Myocyte (in vitro differentiated cells): ENCODE measurements at places on chromosomes 1 and 21.
A peak's percentile ranks its signal among the peaks of the same experiment; 100 is the strongest.

DNA sequence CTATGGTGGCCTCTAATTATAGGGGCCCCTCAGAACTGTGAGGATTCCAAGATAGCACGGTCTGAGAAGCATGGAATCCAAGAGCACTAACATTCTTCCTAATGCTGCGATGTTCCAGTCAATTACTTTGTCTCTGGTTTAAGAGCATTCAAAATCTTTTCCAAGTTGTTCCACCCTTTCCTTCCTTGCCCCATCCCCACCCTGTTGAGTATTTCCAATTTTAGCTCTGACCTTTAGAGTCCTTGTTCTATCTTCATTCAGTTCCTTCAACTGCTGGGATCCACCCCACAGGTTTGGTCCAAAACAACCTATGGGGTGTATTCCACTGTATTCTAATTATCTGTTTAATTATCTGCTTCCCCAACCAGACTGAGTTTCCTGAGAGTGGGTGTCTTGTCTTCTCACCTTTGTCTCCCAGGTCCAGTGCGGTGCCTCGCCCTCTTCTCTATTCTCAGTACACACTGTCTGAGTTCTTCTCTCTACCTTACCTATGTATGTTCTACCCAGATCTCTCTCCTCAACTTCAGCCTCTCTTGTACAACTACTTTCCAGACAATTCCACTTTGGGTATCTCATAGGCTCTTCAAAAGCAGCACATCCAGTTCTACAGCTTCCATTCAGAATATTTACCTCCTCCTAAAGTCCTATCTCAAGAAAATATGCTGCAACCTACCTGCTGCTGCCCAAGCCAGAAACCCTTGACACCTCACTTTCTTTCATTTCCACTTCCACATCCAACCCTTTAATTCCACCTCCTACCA is 25.0 kb upstream of the BCL9 start:
- no peak for DNase-seq

GRCh38 chr1:178275553-178275952 is 181.6 kb downstream of the RASAL2 start:
- no peak for DNase-seq

- no peak for DNase-seq
Measured at GRCh38 chr1:211708006-211708405, 32.6 kb upstream of the NEK2 start.

- peak; percentile 37 for DNase-seq
Measured at GRCh38 chr1:180571060-180571831, 12.5 kb downstream of the OVAAL start.

DNA sequence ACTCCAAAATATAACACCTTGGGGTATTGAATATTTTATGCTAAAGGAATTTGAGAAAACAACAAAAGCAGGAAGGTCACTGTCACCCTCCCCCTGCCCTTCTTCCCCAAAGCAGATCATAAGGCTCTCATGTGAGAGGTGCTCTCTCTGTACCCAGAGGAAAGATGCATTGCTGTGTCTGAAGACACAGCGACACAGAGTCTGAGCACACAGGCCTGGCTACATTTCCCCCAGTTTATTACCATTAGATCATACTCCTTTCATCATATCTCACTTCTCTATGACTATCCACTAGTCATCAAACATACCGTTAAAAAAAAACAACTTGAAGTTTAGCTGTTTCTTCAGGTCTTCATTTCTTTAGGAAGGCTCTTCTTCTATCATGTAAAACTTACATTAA is 127.1 kb downstream of the PPIAL4G start:
- no peak for DNase-seq

GRCh38 chr1:57934745-57935144 is 510.9 kb upstream of the DAB1 start:
- DNase-seq, result no peak

- no peak for DNase-seq
Measured at GRCh38 chr1:29412591-29412990, 176.3 kb downstream of the PTPRU start.

DNA sequence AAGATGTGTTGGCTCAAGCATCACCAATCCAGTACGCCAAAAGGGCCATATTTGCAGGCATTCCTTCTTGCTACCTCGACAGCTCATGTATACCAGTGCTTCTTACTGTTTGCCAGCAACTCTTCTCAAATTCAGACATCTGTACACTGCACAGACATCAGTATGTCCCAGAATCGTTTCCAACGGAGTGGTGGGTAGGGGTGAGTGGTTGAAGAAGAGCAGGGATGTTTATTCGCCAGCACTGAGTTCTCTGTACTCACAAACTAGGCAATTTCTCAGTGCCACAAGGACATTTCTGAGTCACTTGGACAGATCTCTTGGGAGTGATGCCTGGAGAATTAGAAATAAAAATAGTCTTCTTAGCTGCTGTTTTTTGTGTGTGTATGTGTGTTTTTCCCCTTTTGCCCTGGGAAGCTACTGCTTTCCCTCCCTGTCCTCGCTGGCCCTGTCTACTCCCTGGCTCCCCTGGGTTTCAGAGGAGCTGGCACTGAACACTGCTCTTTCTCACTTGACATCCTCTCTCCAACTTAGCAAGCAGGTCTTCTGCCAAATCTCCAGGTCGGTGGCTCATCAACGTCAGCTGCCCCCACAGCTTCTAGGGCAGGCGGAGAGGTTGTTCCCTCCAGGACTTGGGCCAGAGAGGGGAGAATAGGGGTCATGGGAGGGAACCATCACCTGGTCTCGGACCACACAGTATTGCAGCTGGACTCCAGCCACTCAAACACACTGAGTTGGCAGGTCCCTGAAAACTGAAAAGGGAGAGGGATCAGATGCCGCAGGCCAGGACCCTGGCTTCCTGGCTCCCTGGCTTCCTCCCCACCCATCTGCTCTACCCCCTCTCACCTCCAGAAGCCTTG is 90.5 kb downstream of the NMNAT2 start:
- DNase-seq, result no peak
